Camera-type eye (tissue), 1 donor: ENCODE measurements at places on chromosomes 13 and 19. TPM values are rescaled to one million over a fixed set of nuclear protein-coding genes. Genes with fewer than 3 reads are reported as not detected.

The FRY gene
- 49.5 TPM for total RNA-seq

The SPIB gene
- total RNA-seq, result 0.33 TPM

The SULT2A1 gene
- not detected for total RNA-seq

The CEACAM7 gene
- total RNA-seq, result 3.4 TPM

The FARSA gene
- 41.6 TPM for total RNA-seq

The FBN3 gene
- total RNA-seq, result 9.1 TPM

The PIN1 gene
- 77.9 TPM for total RNA-seq

The BSPH1 gene
- 1.6 TPM for total RNA-seq

The NXNL1 gene
- 3.6 TPM for total RNA-seq

The ZNF285 gene
- 17.8 TPM for total RNA-seq

The BRCA2 gene
- total RNA-seq, result 4.6 TPM

The PTGER1 gene
- 0.60 TPM for total RNA-seq

The ZNF296 gene
- 0.71 TPM for total RNA-seq

The B3GNT8 gene
- 1.9 TPM for total RNA-seq

The PALM3 gene
- 0.60 TPM for total RNA-seq

The CEACAM3 gene
- total RNA-seq, result 1.9 TPM

The C19orf85 gene
- total RNA-seq, result not detected

The MYPOP gene
- 3.2 TPM for total RNA-seq

The ZNF320 gene
- total RNA-seq, result 51.3 TPM

The OR4F17 gene
- total RNA-seq, result not detected

The NPHS1 gene
- 2.7 TPM for total RNA-seq

The GJB2 gene
- 3.7 TPM for total RNA-seq

The CCDC70 gene
- not detected for total RNA-seq

The CCNA1 gene
- 3.7 TPM for total RNA-seq

The CYP2S1 gene
- total RNA-seq, result 1.5 TPM

The PTPRH gene
- 6.1 TPM for total RNA-seq

The CD320 gene
- total RNA-seq, result 34.3 TPM

The MBD3L4 gene
- total RNA-seq, result not detected

The NCAN gene
- total RNA-seq, result 18.9 TPM

The RNF113B gene
- total RNA-seq, result not detected

The ANKRD24 gene
- total RNA-seq, result 4.0 TPM

The TMPRSS9 gene
- 1.0 TPM for total RNA-seq

The DACH1 gene
- 102 TPM for total RNA-seq

The FFAR2 gene
- total RNA-seq, result not detected

The RNASEH2B gene
- 62.9 TPM for total RNA-seq

The ZNF738 gene
- total RNA-seq, result 35.1 TPM

The AMER2 gene
- total RNA-seq, result 336 TPM

The ZNF709 gene
- 20.2 TPM for total RNA-seq

The IL11 gene
- total RNA-seq, result 1.1 TPM

The NLRP9 gene
- not detected for total RNA-seq

The PTPRS gene
- total RNA-seq, result 324 TPM

The SYT5 gene
- total RNA-seq, result 16.4 TPM

The ZNF208 gene
- total RNA-seq, result 34.3 TPM

The NUDT15 gene
- total RNA-seq, result 11.4 TPM

The PRSS57 gene
- total RNA-seq, result not detected

The TNNI3 gene
- total RNA-seq, result 2.1 TPM

The ARRDC2 gene
- total RNA-seq, result 34.5 TPM

The SLC10A2 gene
- not detected for total RNA-seq

The KLK15 gene
- total RNA-seq, result not detected

The ZNF541 gene
- total RNA-seq, result 0.44 TPM

The CCDC8 gene
- 43.4 TPM for total RNA-seq

The APOC4 gene
- total RNA-seq, result not detected

The SLC8A2 gene
- total RNA-seq, result 16.1 TPM

The CAMSAP3 gene
- 13.7 TPM for total RNA-seq
